ENCODE measurements at places on chromosomes 1 and 21. TPM values are rescaled to one million over a fixed set of nuclear protein-coding genes. Genes with fewer than 3 reads are reported as not detected.

The PLA2G4A gene
- 15.1 TPM for total RNA-seq

The LAMC2 gene
- total RNA-seq = 1.1 TPM

The SLC6A9 gene
- total RNA-seq = 0.40 TPM

The FCRL6 gene
- total RNA-seq = not detected

The FGR gene
- total RNA-seq = 0.20 TPM

The CSMD2 gene
- total RNA-seq = under 0.01 TPM

The ANGPTL1 gene
- 0.22 TPM for total RNA-seq

The DNASE2B gene
- total RNA-seq = not detected

The FAM72C gene
- total RNA-seq = 0.20 TPM

The SYCP1 gene
- total RNA-seq = not detected

The ZFP69 gene
- total RNA-seq = 1.3 TPM

The ATP1A4 gene
- not detected for total RNA-seq

The TCEANC2 gene
- 1.8 TPM for total RNA-seq

The CCDC181 gene
- total RNA-seq = not detected

The CCDC27 gene
- total RNA-seq = not detected

The ERICH3 gene
- not detected for total RNA-seq

The C1orf226 gene
- under 0.01 TPM for total RNA-seq

The C8A gene
- total RNA-seq = not detected

All from lung microvascular endothelial cell (primary cell).